ENCODE measurements at places on chromosomes 6 and 20. TPM values are rescaled to one million over a fixed set of nuclear protein-coding genes. Genes with fewer than 3 reads are reported as not detected.

- DNase-seq, result no peak
Measured at GRCh38 chr6:146429831-146430230, 113.8 kb upstream of the RAB32 start.

DNA sequence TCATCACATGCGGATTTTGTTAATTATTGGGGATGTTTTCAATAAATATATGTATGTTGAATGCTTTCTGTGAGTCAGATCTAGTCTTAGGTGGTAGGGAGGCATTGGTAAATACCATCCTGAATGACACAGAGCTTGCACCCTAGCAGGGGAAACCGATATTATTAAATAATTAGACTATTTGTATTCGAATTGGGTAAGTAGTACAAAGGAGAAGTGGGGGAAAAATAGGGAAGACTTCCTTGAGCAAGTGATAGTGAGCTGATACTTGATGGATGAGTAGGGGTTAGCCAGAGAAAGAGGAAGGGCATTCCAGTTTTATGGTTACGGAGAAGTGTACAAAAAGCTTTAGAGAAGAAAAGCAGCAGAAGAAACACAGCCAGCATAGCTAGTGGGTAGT lies 1.5 kb downstream of the RIOK1 start:
- no peak for DNase-seq

The DUSP15 gene
- total RNA-seq, result not detected

The LPA gene
- not detected for total RNA-seq

DNA sequence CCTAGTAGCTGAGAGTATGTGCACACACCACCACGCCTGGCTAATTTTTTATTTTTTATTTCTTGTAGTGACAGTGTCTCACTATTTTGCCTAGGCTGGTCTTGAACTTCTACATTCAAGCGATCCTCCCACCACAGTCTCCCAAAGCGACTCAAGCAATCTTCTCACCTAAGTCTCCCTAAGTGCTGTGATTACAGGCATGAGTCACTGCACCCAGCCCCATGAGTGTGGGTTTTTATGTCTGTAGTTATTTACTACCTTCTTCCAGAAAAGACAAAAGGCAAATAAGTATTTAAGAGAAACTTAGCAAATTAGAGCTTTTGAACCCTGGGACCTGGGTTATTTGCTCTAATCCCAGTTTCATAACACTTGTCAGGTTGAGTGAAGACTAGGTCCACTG lies 92.3 kb upstream of the HCRTR2 start:
- no peak for DNase-seq

The PRRT1 gene
- total RNA-seq, result 3.2 TPM

- DNase-seq, result no peak
Measured at GRCh38 chr20:11651138-11651537, 266.6 kb upstream of the BTBD3 start.
